Peyer's patch (tissue), 4 donors: ENCODE measurements at places on chromosomes 4 and X. TPM values are rescaled to one million over a fixed set of nuclear protein-coding genes. Genes with fewer than 3 reads are reported as not detected.

TLR2 gene
- 12.1 TPM for total RNA-seq

SLC7A11 gene
- total RNA-seq: 0.47 TPM

SMR3B gene
- not detected for total RNA-seq

CHST7 gene
- 3.3 TPM for total RNA-seq

MAGEA2B gene
- not detected for total RNA-seq

GRCh38 chr4:148831945-148832344 lies 389.7 kb upstream of the NR3C2 start:
- H3K4me1 ChIP-seq: no peaks in the 10 kb centered on the region
- DNase-seq: no peak
- no peak overlapping the region for H3K4me3 ChIP-seq
- no peaks in the 10 kb centered on the region for H3K36me3 ChIP-seq

DNA sequence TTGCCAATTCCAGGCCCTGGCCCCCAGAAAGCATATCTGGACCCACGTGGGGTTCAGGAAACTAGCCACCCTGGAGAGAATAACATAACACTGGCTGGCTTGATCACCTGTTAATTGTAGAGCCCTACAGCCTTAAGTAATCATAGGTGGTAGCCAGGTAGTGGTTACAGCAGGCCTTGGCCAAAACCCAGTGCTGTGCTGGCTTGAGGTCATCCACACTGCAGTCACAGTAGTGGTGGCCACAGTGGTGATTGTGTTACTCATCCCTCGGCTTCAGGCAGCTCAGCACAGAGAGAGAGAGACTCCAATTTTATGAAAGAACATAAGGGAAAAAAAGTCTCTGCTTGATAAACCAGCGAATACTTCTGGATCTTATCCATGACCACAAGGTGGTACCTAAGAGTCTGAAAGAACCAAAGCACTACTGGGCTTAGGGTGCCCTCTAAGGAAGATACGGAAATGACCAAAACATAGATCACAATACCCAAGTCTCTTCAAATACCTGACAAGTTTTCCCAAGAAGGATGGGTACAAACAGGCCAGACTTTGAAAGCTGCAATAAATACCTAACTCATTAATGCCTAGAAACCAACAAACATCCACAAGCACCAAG lies 46.6 kb upstream of the CDX4 start:
- H3K4me1 ChIP-seq: no peaks in the 10 kb centered on the region
- no peak for DNase-seq
- no peak overlapping the region for H3K27ac ChIP-seq
- no peaks in the 10 kb centered on the region for H3K36me3 ChIP-seq

DNA sequence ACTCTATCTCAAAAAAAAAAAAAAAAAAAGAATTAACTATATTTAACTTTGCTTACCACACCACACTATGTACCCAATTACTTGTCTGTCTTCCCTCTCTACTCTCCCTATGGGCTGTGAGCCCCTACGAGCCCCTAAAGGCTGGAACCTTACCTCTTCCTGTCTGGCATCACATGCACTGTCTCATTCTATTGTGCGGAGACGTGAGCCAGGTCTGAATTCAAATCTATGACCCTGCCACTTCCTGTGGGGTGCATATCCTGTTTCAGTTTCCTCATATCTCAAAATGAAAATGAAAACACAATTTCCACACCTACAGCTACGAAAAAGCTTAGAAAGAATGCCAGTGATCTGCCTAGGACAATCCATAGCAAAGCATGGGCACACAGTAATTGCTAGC lies 42.9 kb upstream of the HS3ST1 start:
- no peaks in the 10 kb centered on the region for H3K36me3 ChIP-seq
- no peaks in the 10 kb centered on the region for H3K27me3 ChIP-seq
- H3K4me3 ChIP-seq: no peak overlapping the region

DNA sequence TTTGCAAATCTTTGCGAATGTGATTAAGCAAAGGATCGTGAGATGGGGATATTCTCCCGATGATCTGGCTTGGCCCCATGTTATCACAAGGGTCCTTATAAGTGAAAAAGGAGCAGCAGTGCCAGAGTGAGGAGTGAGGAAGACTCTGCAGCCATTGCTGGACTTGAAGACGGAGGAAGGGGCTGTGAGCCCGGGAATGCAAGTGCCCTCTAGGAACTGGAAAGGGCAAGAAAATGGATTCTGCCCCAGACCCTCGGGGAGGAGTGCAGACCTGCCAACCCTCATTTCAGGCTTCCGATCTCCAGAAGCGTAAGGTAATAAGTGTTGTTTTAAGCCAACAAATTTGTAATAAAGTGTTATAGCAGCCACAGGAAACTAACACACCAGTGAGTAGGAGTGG lies 76.3 kb downstream of the EVC start:
- H3K4me1 ChIP-seq: no peaks in the 10 kb centered on the region
- DNase-seq: no peak
- no peaks in the 10 kb centered on the region for H3K27me3 ChIP-seq
- H3K4me3 ChIP-seq: no peak overlapping the region
- no peaks in the 10 kb centered on the region for H3K36me3 ChIP-seq
- H3K27ac ChIP-seq: no peak overlapping the region

- H3K4me3 ChIP-seq: no peak overlapping the region
- H3K36me3 ChIP-seq: no peaks in the 10 kb centered on the region
These were observed 2.2 kb upstream of the SRD5A3 start for GRCh38 chr4:55343887-55344286.

DNA sequence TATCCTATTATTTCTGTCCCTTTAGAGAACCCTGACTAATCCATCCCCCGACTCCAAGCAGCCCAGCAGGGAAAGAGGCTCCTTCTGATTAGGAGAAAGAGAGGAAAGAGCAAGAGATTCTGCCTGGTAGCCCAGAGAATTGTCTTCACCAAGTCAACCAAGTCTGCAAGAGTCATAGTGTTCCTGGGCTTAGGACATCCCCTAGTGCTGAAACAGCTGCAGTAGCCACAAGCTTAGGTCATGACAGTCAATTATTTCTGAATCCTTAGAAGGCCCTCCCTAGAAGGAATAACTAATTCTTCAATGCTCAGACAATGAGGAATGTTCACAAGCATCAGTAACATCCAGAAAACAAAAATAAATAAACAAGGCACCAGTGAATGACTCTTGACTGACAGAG lies 480.3 kb upstream of the GRIA3 start:
- no peaks in the 10 kb centered on the region for H3K27me3 ChIP-seq
- DNase-seq: no peak
- no peak overlapping the region for H3K4me3 ChIP-seq
- H3K36me3 ChIP-seq: no peaks in the 10 kb centered on the region
- no peaks in the 10 kb centered on the region for H3K4me1 ChIP-seq

DNA sequence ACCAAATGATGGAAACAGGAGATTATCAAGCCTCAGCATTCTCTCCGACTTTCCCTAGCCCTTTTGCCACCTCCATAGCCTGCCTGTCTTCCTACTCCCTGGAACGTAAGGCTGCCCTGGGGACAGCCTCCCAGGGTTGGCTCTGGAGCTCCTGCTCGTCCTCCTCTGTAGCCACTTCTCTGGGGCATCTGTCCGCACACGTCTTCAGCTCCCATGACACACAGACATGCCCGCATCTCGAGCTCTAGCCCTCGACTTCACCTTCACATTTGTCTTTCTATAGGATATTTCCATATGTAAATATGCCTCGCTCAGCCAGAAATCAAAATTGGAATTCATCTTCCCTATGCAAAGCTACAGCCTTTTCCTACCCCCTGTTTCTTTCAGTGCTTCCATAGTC lies 67.7 kb downstream of the TSC22D3 start:
- H3K27ac ChIP-seq: no peak overlapping the region
- no peaks in the 10 kb centered on the region for H3K36me3 ChIP-seq
- H3K4me1 ChIP-seq: peaks cover 11% of the 10 kb centered on the region
- no peaks in the 10 kb centered on the region for H3K27me3 ChIP-seq

DNA sequence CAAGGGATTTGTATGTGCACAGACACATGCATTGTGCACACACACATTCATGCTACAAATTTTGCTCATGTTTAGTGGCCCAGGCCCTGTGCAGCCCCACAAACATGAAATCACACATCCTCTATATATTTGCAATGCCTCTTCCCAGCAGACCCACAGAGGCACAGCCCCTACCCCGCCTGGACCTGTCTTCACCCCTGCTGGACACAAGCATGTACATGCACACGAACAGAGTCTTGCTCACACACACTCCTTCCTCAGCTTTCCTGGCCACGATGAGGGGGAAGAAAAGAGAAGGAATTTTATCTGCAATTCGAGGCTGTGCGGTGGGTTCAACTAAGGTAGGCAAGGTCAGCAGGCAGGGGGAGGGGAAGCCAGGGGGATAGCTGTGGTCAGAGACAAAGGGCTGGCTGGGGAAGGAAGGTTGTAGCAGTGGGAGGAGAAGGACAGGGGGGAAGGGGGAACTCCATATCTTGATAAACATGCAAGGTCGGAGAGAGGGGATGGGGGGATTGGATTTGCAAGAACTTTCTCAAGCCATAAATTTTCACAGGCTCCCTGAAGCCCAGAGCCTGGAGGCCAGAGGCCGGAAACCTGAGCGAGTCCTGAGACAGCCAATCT lies 156.4 kb downstream of the EFNB1 start:
- H3K4me1 ChIP-seq: no peaks in the 10 kb centered on the region
- H3K27ac ChIP-seq: no peak overlapping the region
- no peak for DNase-seq

DNA sequence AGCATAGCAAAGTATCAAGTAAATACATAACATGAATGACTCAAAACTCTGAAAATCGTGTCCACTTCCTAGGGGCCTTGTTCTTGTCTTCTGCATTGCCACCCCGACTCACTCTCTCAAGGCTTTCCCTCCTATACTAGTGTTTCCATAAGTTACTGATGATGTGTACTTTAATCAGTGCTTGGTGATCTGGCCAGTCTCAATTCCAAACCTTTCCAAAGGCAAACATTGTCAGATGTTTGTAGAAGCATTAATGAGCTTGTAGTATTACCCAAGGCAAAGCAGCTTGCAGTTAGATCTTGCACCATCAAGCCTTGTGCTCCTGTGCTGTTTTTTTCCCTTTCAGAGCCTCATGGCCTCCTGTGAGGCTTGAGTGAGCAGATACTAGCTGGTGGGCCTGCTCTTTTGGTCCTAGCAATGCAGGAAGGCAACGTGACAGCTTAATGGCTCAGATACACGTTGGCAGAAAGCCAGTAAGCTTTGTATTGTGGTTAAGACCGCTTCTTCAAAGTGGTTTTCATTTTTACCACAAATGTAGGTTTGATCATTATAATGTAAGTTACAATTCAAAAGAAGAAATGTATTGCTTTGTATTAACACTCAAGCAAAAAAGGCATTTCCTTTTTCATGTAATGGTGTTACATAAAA lies 51.8 kb downstream of the RBPJ start:
- H3K4me3 ChIP-seq: no peak overlapping the region
- no peak for DNase-seq
- H3K27me3 ChIP-seq: no peaks in the 10 kb centered on the region
- H3K4me1 ChIP-seq: no peaks in the 10 kb centered on the region
- H3K36me3 ChIP-seq: no peaks in the 10 kb centered on the region

GRCh38 chr4:188145601-188146000 lies 6.4 kb downstream of the TRIML1 start:
- H3K27ac ChIP-seq: no peak overlapping the region
- DNase-seq: no peak
- H3K4me1 ChIP-seq: no peaks in the 10 kb centered on the region
- H3K36me3 ChIP-seq: no peaks in the 10 kb centered on the region
- H3K27me3 ChIP-seq: no peaks in the 10 kb centered on the region
- H3K4me3 ChIP-seq: no peak overlapping the region

DNA sequence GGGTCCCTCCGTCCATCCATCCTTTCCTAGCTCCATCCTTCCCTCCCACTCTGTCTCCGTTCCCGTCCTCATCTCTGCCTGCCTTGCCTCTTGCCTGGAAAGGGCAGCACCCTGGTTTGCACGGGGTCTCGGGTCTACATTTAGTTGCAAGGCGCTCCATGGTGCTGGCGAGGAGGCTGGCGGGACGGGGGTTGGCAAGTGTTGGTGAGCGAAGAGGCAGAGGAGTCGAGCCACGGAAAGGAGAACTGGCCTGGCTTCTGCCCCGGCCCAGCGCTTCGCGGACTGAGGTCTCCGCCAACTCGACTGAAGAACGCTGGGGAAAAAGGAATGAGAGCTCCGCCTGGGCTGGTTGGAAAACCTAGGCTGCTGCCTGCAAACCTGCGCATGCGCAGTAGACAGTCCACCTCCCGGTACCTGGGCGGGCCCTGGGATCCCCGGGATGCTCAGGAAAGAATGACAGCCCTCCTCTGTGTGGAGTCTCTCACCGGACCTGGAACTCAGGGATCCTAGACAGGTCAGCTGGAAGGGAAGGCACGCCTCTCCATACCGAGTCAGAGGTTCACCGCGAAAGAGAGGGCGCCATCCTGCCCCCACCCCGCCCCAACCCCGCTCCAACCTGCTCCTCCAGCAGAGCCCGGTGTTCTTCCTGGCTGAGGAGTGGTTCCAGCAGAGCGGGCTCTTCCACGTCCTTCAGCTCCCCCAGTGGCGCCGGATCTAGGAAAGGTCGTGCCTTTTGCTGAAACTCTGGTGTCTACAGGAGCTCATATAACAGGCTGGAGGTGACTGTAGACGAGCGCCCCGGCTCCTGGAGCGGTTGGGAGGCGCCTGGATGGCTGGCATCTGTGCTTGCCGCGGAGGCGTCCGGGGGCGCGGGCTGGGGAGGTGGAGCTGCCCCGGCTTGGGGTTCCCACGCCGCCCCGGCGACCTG lies 6.0 kb downstream of the FRG2 start:
- no peaks in the 10 kb centered on the region for H3K4me1 ChIP-seq
- no peaks in the 10 kb centered on the region for H3K27me3 ChIP-seq
- no peak for DNase-seq
